CD4-positive, alpha-beta T cell treated with Interferon alpha-2 for 1 hour (primary cell): ENCODE measurements at places on chromosomes 7 and 10.
A peak's percentile ranks its signal among the peaks of the same experiment; 100 is the strongest.

GRCh38 chr10:110174816-110175215 lies 32.6 kb upstream of the MXI1 start:
- DNase-seq: no peak

- no peak for DNase-seq
Measured at GRCh38 chr7:82255706-82256105, 187.9 kb downstream of the CACNA2D1 start.

- no peak for DNase-seq
Measured at GRCh38 chr7:84704380-84704779, 482.5 kb downstream of the SEMA3D start.

GRCh38 chr10:71782917-71783490 lies 9.7 kb upstream of the VSIR start:
- no peak for DNase-seq

- no peak for DNase-seq
Measured at GRCh38 chr7:115940460-115941060, 90.0 kb downstream of the TFEC start.

DNA sequence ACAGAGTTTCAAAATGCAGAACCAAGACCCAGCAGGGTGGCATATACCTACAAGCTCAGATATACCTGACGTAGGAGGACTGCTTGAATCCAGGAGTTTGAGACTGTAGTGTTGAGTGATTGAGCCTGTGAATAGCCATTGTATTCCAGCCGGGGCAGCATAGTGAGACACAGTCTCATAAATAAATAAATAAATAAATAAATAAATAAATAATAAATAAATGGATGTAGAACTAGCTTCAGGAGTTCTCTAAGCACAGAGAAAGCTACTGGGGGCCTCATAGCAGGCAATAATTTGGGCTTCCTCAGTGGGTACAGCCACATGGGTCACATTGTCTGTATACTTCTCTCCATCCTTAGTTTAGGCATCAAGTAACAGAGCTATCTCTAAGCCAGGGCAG lies 906.8 kb downstream of the LRMDA start:
- DNase-seq: no peak

DNA sequence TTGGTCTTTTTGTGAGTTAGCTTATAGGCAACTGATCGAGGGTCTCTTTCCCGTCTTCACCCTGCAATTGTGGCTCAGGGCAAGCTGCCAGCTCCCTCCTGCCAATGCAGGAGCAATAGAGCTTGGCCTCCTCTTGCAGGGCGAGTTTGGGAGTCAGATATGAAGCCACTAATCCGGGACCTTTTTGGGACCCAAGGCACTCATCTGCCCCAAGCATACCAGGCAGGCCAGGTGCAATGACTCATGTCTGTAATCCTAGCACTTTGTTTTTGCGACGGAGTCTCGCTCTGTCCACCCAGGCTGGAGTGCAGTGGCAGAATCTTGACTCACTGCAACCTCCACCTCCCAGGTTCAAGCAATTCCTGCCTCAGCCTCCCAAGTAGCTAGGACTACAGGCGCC lies 21.1 kb downstream of the LIMK1 start:
- DNase-seq: no peak

DNA sequence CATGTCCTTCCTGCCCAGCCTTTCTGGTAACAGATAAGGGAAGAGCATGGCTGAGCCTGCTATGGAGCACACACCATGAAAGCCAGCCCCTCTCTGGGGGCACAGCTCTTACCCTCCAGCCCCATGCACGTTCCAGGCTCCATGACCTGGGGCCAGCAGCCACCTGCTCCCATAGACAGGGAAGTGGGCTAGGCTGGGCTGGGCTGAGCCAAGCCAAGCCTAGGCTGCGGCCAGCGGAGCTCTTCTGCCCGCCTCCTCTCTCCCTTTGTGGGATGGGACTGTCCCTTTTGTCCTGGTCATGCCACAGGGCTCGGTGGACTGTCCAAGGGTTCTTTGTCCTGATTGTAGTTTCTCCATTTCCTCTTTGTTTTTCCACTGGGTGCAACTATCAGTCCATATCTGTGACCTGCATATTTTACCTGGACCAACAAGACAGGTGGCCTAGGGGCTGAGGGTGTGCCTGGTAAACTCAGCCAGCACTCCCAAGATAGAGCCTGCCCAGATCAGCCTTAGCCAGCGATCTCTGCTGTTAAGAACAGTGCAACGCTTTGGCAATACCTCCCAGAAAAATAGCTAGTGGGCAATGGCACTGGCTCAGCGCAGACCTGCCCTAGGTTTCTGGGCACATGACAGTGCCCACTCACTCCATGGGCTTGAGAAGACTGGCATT lies 97.2 kb upstream of the BTBD16 start:
- DNase-seq: no peak

DNA sequence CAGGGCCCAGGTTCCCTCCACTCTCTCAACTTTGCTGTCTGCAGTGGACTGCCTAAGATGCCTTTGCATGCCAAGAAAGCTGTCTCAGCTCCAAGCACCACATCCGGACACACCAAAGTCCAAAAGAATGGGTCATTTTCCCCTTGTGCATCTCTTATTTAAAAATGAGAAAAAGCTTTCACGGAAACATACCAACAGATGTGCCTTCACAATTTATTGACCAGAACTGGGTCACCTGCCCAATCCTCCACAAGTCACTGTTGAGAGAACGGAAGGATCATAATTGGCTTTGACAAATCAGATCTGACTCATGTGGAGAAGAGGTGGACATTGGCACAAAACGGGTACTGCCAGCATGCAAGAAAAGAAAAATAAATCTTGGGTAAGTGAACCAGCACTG lies 258.3 kb downstream of the SNX13 start:
- no peak for DNase-seq

GRCh38 chr10:48516911-48517310 lies 88.0 kb downstream of the ARHGAP22 start:
- no peak for DNase-seq

GRCh38 chr10:17617031-17617911 lies at the start of gene HACD1:
HACD1 (minus strand) TSS chr10:17617374; CDS start chr10:17617339, 35 bp downstream.
- peak; percentile 67 for DNase-seq

- DNase-seq: no peak
Measured at GRCh38 chr7:3953946-3954345, 652.9 kb downstream of the SDK1 start.

- no peak for DNase-seq
Measured at GRCh38 chr10:104315486-104315921, 22.8 kb downstream of the ITPRIP start.

DNA sequence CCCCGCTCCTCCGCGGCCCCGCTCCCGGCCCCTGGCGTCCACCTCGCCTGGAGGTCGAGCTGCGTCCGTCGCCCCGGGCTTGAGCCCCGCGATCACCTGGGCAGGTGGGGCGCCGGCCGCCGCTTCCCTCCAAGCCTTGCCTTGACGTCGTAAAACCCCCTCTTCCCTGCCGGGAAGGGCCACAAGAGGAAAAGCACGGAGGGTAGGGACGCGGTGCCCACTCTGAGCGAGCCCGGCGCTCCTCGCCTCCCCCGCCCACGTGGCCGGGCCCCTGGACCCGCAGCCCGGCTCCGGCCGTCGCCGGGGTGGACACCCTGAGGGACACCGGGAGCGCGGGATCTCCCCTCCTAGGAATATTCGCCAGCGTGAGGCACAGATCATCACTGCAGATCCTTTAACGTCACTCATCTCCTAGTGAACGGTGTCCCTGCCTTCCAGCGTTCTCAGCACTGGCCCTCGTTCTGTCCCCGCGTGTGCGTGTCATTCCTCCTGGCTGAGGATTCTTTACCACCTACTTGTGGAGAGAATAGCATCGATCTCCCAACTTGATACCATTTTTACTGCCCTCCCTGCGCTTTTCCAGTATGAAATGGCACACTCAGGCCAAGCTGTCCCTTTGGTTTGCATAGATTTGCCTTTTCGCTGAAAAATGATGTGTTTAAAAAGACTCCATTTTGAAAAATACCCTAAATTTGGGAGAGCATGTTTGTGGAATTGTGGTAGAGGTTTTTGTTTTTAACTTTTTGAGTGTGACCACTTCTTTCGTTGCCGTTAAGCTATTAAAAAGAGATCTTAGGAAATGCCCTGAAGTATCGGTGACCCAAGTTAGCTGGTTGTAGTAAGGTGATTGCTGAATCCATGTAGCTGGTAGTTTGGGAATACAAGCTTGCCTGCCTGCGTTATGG lies 649 bp downstream of the ACTR3B start:
- DNase-seq: peak; percentile 1

DNA sequence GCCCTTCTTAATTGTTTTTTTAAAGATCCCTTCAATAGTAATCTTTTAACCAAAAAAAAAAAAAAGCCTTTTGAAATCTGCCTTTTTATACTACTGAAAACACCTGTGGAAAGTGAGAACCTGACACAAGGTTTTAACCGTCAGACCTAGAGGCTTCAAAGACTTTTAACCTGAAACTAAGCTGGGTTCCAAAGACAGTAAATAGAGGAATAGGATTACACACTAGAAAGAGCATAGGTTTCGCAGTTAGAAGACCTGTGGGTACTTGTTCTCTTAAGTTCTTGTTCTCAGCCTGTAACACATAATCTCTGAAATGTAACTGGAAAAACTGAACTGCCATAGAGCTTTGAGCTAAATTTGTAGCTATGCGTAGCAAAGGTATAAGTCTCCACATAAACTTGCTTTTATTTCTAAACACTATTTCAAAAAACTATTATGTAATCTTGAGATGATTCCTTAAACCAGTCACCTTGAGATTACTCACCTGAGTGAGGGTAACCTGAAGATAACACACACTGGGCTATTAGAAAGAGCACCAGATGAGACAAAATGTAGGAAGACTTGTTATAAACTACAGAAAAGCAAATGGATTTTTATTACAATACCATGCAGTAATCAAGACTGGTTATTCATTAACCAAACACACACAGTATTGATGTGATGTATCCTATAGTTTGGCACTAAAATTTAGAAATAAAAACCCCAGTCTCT lies 196.6 kb upstream of the FRMD4A start:
- DNase-seq: no peak

DNA sequence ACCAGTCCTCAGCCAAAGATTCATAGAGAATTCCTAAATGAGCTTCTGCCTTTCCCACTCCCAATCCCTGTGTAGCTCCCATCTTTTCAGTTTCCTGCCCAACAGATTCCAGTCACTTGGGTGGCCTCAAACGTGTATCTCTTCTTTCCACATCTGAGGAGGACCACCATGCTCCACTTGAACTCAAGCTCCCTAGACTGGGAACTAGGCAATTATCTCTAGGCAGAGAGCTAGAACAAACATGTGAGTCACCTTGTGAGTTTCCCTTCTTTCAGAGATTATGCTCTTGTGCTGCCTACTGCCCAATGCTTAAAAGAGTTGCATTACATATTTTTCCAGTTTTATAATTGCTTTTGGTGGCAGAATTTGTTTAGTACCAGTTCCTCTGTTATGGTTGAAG lies 178.0 kb downstream of the MDFIC start:
- no peak for DNase-seq

DNA sequence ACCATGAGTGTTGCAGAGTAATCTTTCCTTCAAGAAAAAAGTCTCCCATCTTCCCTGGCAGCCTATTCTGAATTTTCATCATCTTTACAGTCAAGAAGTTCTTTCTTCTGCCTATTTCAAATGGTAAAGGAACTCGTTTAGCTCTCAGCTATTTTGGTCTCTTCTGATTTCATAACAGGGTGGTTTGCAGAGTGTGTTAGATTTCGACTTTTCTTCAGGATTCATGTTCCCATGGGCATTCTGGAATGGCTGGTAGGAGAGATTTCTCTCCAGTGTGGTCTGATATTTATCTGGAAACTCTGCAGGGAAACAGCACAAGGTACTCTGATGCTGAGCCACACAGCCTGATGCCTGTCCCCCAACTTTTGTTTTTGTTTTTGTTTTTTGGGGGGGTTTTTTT lies 111.1 kb upstream of the FAM171A1 start:
- DNase-seq: no peak

GRCh38 chr7:57399251-57399940 lies 50.6 kb upstream of the ZNF716 start:
- DNase-seq: no peak

DNA sequence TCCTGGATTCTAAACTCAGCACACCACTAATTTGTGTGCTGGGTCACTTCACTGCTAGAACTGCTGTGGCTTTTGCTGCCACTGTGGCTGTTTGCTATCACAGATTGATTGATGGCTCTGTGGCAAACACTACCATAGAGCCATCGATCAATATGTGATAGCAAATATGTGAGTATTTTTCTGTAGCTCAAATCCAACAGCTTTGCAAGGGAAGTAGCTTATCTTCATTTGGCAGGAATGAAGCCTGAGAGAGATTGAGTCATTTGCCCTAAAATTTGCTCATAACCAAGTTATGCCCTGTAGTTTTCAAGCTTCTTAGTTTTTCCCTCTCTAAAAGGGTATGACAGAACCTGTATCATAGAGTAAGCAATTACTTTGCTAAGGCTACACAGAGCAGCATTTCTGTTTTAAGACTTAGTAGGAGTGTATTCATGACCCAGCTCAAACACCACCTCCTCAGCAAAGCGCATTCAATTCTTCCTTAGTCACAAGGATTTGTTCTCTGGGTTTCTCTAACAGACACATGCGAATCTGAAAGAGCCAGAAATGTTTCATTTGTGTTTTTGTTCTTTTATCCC lies 43.1 kb downstream of the MINPP1 start:
- DNase-seq: no peak

DNA sequence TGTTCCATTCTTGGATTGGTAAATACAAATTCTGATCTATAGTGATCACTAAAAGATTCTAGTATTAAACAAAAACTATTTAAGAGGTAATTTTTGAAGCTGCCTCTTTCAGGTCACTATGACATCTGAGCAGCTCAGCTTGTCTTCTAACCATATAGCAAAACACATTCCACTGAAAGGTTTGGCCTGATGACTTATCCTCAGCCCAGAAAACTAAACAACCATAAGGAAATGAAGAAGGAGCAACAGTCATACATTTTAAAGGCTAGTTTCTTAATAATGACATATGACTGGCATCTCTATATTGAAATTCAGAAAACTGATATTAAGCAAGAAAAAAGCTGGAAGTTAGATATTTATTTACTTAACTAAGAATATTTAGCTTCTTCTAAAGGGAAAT lies 24.6 kb downstream of the NT5C2 start:
- no peak for DNase-seq

DNA sequence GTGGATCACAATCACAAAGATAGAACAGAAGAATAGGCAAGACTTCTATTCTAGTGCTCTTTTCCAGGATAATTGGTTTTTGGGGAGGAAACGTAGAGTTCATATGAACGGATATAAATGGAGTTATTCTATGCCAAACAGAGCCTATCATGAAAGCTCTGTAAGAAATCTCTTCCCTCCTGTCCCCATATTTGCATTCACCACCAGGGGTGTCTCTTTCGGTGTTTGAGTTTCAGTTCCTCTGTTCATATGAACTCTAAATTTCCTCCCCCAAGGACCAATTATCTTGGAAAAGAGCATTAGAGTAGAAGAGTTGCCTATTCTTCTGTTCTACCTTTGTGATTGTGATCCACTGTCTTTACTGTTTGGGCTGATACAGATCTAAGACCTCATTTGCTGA lies 48.3 kb upstream of the CDC14C start:
- no peak for DNase-seq

- DNase-seq: peak; percentile 36
Measured at GRCh38 chr7:48083114-48083830, 5.8 kb upstream of the UPP1 start.
